ENCODE measurements at places on chromosomes 5 and 9.

GRCh38 chr5:62168506-62169281 lies 137.3 kb upstream of the KIF2A start:
- no peak for DNase-seq

- peak; percentile 49 for DNase-seq
These were observed at the start of gene KCNT1 for GRCh38 chr9:135701959-135702721. Gene KCNT1, plus strand, starts transcription at chr9:135702185. Its CDS starts 74 bp downstream, at chr9:135702259.

DNA sequence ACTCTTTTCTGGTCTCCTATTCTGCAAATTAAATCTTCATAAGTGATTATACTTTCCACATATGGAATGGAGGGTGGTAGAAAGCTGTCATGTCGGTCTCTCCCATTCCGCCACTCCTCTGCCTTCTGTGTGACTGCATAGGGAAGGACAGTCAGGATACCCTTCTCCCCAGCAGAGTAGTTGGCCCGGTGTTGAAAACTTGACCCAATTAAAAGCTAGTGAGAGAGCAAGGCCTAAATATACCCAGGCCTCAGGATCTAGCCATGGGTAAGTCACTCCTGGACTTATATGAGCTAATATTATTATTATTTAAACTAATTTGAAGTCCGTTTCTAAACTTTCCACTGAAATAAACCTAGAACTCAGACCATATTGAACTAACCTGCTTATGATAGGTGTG lies 194.8 kb downstream of the TSSK1B start:
- DNase-seq: no peak

DNA sequence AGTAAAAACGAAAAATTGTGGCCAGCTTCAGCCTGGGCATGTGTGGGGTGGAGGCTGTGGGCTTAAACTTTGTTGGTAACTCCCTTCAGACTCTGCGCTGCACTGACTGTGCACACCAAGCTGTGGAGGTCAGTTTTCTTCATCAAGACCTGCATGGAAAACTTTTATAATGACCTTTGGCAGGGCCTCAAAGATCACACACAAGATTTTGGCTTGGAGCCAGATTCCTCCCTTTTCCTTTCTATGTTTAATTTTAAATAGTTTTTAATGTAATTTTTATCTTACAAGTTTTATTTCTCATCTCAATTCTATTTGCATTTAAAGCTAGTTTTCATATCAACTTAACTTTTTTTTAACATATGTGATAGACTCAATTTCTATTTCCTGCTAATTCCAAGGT lies 1211.1 kb upstream of the CDH18 start:
- no peak for DNase-seq

- DNase-seq: no peak
These were observed 125.9 kb downstream of the RGS3 start for GRCh38 chr9:113589407-113589806.

- DNase-seq: no peak
These were observed 6.9 kb upstream of the BARX1 start for GRCh38 chr9:93962017-93962416.

GRCh38 chr5:65190328-65191053 lies 291.2 kb downstream of the ADAMTS6 start:
- DNase-seq: peak; percentile 98

- no peak for DNase-seq
These were observed 9.3 kb downstream of the PHF2 start for GRCh38 chr9:93585695-93586094.

- DNase-seq: no peak
These were observed 166.0 kb downstream of the ADAMTSL1 start for GRCh38 chr9:18639911-18640310.
